ENCODE measurements at places on chromosomes 5 and 9. TPM values are rescaled to one million over a fixed set of nuclear protein-coding genes. Genes with fewer than 3 reads are reported as not detected.
A peak's percentile ranks its signal among the peaks of the same experiment; 100 is the strongest.

DNA sequence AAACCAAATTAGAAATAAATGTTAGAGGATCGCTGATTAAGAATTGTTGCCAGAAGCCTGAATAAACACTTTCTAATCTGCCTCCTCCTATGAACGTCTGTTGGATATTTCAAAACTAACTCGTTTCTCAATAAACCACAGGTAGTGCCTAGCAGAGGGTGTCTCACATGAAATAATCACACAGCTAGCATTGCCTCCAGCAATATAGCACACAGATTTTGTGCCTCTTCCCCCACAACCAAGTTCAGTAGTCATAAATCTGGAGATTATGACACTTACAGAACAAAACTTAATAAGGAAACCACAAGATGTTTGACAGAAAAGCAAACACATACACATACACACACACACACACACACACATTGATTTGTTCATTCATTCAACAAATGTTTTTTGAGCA, 173.2 kb upstream of the CDH10 start:
- no peaks in the 10 kb centered on the region for H3K27me3 ChIP-seq
- DNase-seq, result no peak
- H3K36me3 ChIP-seq, result peaks cover 3% of the 10 kb centered on the region
- H3K27ac ChIP-seq, result no peak overlapping the region
- H3K4me3 ChIP-seq, result no peak overlapping the region

Gene PCDHGA8
- total RNA-seq, result 7.2 TPM

Gene RAD1
- 21.9 TPM for total RNA-seq

Gene DAP
- 38.5 TPM for total RNA-seq

Gene CCDC183
- total RNA-seq, result 20.0 TPM

- DNase-seq, result no peak
- no peaks in the 10 kb centered on the region for H3K36me3 ChIP-seq
- H3K27ac ChIP-seq, result peak overlapping the region; percentile 7
- no peak overlapping the region for H3K4me3 ChIP-seq
- peaks cover 8% of the 10 kb centered on the region for H3K27me3 ChIP-seq
Observed at GRCh38 chr5:116516021-116516420, 58.6 kb downstream of the SEMA6A start.

Gene IFNA2
- not detected for total RNA-seq

DNA sequence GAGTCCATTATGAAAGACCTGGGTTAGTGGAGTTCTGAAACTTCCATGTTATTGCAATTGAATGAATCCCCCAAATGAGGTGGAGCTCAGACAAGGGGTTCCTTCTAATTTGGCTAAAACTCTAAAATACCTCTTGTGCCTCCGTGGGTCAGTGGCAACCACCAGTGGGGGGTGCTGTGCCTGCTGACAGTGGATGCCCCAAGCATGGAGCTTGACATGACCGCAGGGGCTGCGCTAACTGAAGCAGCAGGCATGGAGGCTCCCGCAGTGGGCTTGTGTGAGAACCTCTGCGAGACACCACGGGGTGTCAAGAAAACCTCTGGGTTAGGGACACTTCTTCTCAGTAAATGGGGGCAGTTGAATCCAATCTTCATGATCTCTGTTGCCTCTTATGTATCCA, 200.5 kb downstream of the DRD1 start:
- H3K27me3 ChIP-seq, result peaks cover 5% of the 10 kb centered on the region
- DNase-seq, result no peak
- no peak overlapping the region for H3K27ac ChIP-seq
- H3K36me3 ChIP-seq, result no peaks in the 10 kb centered on the region
- H3K4me1 ChIP-seq, result no peaks in the 10 kb centered on the region

- no peak overlapping the region for H3K4me3 ChIP-seq
- H3K36me3 ChIP-seq, result no peaks in the 10 kb centered on the region
- DNase-seq, result no peak
- H3K27ac ChIP-seq, result no peak overlapping the region
Observed at GRCh38 chr5:58750036-58750435, 167.2 kb downstream of the RAB3C start.

DNA sequence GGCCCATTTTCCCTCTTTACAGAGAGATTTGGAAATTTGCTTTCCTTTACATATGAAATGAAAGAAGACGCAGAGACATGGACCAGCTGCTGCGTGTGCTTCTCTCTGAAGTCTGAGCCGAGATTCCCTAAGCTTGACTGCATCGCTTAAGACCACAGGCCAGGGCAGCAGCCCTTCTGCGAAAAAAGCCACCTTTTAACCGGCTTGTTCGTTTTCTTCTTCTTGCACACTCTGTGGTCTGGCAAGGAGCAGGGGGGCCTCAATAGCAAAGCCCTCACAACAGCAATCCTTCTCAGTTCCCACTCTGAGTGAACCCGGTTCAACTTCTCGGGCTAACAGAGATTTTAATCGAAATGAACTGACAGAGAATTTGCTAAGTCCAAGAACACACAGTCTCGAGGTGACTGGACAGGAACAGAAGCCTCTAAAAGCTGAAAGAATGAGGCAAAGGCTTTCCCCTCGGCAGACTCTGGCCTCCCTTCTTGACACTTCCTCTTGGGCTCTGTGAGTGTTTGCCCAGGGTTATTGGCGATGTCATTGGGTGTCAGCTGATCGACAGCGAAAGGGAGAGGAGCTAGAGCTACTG, 512.9 kb upstream of the KLF4 start:
- H3K4me3 ChIP-seq, result no peak overlapping the region
- H3K36me3 ChIP-seq, result no peaks in the 10 kb centered on the region
- DNase-seq, result no peak
- no peaks in the 10 kb centered on the region for H3K27me3 ChIP-seq

Gene DNM1
- total RNA-seq, result 276 TPM

All from glutamatergic neuron (in vitro differentiated cells).